ENCODE measurements at places on chromosomes 5 and 9.

GRCh38 chr5:14173377-14174229 is 30.5 kb downstream of the TRIO start:
- DNase-seq, result no peak

GRCh38 chr5:75040973-75041372 is 11.4 kb downstream of the GCNT4 start:
- no peak for DNase-seq

DNA sequence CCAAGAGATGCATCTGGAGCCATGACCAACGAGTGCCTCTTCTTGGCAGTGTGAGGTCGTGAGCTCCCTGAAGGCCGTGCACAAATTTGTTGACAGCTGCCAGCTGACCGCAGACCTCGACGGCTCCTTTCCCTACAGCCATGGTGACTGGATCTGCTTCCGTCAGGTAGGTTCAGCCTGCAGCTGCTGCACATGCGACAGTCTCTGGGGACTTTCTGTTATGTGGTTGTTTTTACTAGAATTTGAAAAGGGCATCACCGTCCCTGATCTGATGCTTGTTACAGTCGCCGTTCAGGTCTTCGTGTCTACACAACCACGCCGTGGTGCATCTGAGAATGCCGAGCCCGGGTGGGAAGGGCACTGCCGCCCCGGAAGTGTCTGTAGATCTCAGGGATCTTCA is 36.5 kb upstream of the LRRC14B start:
- no peak for DNase-seq

- DNase-seq, result no peak
Observed at GRCh38 chr5:55918087-55919035, 67.2 kb downstream of the IL31RA start.

DNA sequence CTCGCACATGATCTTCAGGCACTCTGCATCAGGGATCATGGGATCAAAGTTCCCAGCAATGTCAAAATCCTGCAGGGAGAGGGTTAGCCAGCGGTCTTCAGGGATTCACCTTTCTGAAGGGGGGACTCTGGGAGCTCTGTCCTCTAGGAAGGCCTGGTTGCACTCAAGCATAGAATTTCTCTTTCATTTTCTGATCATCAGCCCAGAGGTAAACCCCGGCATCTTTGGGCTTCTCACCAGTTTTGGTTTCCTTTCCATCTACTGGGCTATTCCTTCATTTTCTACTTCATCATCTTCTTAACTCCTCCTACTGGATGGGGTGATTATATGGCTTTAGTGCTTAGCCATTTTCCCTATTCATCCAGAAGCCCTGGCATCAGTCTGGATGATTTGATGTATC is 4.6 kb upstream of the DND1 start:
- DNase-seq, result no peak

DNA sequence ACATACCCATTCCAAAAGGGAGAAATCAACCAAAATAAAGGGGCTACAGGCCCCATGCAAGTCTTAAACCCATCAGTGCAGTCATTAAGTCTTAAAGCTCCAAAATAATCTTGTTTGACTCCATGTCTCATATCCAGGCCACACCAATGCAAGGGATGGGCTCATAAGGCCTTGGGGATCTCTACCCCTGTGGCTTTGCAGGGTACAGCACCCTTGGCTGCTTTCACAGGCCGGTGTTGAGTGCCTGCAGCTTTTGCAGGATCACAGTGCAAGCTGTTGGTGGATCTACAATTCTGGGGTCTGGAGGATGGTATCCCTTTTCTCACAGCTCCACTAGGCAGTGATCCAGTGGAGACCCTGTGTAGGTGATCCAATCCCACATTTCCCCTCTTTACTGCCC is 5.0 kb upstream of the SPINK14 start:
- no peak for DNase-seq

Data from Ammon's horn (tissue), 1 donor.